ENCODE measurements at places on chromosomes 4 and X.

DNA sequence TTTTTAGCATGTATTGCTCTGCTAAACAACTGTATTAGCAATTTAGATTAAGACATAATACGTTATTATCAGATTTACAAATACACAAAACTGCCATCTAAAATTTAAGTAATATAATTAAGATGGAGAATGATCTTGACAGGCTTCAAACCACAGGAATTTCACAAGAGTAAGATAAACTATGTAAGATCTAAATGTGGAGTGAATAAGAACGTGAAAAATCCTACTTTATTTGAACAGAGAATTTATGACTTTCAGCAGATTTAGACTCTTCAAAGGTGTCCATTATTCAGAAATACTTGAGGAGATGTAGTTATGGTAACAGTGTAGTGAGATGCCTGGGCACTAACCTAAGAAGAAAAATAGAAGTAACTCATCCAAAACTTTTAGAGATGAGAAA lies 73.2 kb downstream of the SLC4A4 start:
- DNase-seq = no peak

GRCh38 chr4:110002326-110002725 lies 89.6 kb downstream of the EGF start:
- no peak for DNase-seq

DNA sequence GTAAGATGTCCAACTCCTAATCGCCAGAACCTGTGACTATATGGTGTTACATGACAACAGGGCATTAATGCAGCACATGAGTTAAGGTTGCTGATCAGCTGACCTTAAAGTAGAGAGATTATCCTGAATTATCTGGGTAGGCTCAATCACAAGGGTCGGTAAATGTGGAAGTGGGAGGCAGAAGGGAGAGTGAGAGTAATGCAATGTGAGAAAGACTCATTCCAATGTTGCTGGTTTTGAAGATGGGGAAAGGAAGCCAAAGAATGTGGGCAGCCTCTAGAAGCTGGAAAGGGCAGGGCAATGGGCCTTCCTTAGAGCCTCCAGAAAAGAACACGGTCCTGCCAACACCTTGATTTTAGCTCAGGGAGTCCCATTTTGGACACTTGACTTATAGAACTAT lies 67.4 kb downstream of the STX18 start:
- DNase-seq = no peak

DNA sequence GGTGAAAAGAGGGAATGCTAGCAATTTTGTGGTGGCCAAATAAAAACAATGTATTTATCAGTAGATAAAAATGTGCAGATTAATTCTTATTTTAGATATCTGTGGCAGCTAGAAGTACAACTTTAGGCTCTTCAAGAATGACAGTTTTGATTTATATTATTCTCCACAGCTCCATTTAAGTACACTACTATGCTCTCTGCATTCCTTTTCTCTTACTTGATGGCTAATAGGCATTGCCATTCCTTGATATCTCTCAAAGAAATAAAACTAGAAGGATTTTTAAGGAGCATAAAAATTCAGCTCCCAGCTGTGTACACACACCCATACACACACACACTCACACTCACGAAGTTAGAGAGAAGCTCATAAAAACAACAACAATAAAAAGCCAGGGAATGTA lies 59.4 kb upstream of the H2AZ1 start:
- no peak for DNase-seq

- peak; percentile 21 for DNase-seq
These were observed 150.9 kb downstream of the SPRY1 start for GRCh38 chr4:123547216-123548165.

DNA sequence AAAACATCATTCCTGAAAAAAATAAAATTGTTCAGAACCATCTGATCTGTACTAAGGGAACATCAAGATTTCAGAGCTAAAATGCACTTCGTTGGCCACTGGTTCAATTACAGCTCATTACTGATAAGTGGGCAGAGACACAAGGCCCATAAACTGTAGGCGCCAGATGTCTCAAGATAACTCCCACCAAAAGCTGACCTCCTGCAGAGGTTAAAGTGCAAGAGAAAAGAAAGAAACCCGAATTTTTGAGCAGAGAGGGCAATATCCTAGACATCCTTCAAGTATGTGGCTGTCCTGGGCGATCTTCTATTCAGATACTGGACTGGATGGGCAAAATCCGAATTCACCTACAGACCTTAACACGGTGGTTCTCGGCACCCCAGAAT lies 660 bp downstream of the GEMIN8 start:
- peak; percentile 27 for DNase-seq

- DNase-seq = no peak
These were observed 116.2 kb downstream of the TMA16 start for GRCh38 chr4:163610648-163611047.

DNA sequence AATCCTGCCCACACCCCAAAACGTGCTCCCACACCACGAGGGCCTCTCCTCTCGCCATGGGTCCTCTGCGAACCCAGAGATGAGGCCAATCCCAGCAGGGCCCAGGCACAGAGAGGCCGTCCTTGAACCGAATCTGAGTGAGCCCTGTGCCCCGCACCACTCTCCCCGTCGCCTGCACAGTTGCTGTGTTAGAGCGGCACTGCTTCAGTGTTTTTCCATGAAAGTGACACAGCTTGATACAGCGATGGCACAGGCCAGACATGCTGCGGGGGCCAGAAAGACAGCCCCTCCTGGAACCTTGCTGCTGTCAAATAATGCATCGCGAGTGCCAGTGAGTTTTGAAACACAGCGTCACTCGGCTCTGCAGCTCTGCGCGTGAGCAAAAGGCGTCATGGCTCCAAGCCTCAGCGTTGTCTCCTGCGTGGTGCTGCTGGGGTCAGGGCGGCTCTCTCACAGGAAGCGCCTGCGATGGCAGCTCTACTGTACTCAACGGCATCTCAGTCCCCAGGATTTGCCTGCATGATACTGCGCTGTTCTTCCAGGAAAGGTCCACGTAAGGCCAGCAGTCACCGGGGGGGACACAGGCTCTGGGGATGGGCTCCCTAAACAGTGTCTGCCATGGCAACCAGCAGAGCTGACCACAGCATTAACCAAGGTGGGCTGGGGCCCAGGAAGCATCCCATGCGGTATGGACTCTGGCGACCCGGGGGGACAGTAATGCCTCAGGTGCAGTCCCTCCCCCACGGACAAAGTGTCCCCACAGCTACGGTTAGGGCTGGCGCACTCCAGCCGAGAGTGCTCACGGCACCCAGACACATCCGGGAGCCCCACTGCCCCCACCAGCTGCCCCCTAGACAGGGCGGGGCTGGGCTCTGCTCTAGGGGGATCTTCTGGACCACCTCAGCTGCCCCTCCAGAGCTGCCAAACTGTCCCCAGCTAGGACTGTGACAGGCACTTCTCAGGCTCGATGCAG lies 63.1 kb downstream of the ACOX3 start:
- no peak for DNase-seq

DNA sequence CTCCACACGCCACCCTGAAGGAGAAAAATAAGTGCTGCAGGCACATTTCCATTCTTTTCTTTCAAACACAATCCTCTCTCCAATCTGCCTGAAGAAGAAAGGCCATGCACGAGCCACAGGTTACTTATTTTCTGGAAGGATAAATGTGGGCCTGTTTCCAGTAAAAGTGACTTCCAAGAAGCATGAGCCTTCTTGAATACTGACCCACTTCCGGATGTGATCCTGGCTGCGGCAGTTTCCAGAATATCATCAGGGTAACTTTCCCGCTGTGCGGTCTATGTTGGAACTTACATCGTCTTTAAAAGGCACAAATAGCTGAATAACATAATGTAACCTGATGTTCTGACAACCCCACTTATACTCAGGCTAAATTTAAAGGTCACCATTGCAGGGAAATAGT lies 66.3 kb upstream of the TAPT1 start:
- DNase-seq = no peak

GRCh38 chrX:141176586-141177451 lies at the start of gene LDOC1:
Gene LDOC1, minus strand, starts transcription at chrX:141177129. Its CDS starts 108 bp downstream, at chrX:141177021.
- DNase-seq = peak; percentile 60

- no peak for DNase-seq
These were observed 350.9 kb downstream of the RPA4 start for GRCh38 chrX:97234471-97235081.

DNA sequence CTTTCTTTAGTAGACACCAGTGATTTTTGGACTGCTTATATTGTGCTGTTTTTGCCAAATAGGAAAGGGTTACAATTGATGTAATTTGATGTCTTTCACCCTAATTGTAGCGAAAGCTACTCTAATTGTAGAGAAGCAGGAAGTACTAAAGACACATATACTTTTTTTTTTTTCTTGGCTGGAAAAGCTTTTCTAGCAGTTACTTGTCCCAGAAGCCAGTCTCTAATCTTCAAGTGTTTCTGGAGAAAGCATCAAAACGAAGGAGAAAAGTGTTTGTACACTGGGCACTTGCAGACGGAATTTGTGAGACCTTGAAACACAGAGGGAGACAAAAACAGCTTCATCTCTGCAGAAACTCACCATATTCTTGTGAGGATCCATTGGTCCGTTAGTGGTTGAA lies 616.5 kb upstream of the LCORL start:
- DNase-seq = no peak

Data from K562 (cell line).